Esophagus muscularis mucosa (tissue), 4 donors: ENCODE measurements at places on chromosomes 1 and 21. TPM values are rescaled to one million over a fixed set of nuclear protein-coding genes. Genes with fewer than 3 reads are reported as not detected.

GRCh38 chr1:39105841-39106765 lies 80.0 kb downstream of the NDUFS5 start:
- no peak for DNase-seq

DNA sequence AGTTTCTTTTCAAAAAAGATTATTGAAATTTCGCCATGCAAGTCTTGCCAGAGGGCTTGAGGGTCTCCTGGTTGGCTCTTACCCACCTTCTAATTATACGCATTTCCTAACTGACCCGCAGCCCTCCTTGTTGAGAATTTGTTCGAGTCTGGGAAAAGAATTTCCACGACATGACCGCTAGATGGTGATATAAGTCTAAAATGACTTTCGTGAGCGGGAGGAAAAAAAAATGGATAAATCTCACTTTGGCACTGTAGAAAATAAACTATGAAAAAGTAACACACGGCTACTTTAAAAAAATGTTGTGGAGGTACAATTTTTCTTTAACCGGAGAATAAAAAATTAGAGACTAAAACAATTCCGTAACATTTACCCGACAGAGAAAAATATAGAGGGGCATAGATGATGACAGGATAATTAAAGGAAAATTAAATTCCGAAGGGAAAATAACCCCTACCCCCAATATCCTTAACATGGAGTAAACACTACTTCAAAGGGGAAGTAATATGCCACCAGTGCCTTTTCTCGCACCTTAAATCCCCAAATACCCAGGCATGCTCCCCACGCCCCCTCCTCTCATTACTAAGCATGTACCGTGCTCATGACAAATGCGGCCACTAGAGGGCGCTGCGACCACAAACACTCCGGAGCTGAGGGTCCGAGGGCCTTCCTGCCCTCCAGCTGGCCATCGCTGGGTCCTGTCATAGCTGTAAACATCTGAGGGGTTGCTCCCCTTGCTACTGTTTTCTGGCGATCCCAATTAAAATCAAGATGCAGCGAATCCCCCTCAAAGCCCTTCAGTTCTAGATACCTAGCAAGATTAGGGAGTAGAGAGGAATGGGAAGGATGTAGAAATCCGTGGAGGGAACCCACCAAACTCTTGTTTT lies 266.9 kb downstream of the ASTN1 start:
- no peak for DNase-seq

- no peak for DNase-seq
Observed at GRCh38 chr1:76023669-76024435, 50.7 kb upstream of the ST6GALNAC3 start.

DNA sequence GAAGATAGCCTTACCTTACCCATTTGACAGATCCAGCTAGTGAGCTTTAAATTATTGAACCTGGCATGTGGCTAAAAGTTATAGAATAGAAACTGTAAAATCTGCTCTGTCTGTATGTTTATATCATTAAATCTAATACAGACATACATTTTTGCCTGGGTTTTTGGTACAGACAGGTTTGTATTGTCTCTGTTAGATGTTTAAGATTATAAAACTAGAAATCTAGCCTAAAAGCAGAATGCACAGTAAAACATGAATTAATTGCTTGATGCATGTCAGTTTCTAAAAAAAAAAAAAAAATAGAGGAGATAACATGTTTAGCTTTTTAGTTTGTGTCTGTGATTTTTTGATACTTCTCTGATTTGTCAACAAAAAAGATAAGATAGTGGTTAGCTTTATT lies 477.6 kb upstream of the LRRC7 start:
- no peak for DNase-seq

OXCT2 gene
- total RNA-seq = 0.83 TPM

OVAAL gene
- not detected for total RNA-seq

DNA sequence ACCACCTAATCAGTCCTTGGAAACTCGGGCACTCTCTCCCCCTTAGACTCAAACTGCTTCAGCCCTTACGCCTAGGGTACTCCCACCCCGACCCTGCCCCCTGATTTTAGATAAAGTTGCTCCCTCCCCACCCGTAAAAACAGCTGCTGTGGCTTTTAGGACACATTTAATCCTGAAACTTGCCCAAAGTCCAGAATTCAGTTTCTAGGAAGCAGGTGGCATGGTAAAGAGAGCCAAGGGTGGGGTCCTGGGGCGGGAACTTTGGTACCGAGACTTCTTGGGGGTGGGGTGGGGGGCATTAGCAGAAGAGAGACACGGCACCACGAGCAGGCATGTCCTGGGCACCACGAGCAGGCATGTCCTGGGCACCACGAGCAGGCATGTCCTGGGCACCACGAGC lies 52.4 kb downstream of the CASZ1 start:
- DNase-seq = no peak

DNA sequence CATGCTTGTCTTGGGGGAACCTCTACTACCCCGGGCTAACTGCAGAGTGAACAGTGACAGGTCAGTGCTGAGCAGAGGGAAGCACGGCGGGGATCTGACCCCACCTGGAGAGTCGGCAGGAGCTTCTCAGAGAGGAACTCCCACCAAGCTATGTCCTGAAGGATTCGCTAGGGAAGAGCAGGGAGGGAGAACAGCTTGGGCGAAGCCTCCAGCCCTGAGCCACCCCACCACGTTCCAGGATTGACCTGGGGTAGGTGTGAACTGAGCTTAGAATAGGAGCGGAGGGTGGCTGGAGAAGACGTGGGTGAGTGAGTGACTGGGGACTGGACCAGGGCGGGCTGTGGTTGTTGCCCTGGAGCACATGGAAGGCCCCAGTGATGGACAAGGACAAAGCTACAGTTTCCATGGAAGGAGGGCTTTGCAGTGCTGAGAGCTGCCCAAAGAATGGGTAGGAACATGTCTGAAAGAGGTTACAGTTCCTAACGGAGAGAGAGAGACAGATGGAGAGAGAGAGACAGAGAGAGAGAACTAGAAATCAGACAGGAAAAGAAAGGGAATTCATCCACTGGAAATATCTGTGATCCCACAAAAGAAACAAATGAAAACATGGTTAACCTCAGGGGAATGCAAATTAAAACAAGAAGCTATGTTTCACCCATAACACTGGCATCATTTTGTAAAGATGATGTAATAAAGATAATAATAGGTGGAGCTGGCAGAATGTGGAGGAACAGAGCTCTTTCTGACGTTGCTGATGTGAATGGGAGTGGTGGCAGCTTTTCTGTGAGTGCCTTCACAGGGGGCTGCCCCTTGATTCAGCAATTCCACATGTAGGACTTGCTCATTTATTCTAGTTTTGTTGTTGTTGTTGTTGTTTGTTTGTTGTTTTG lies 17.2 kb downstream of the BSND start:
- DNase-seq = no peak

DNA sequence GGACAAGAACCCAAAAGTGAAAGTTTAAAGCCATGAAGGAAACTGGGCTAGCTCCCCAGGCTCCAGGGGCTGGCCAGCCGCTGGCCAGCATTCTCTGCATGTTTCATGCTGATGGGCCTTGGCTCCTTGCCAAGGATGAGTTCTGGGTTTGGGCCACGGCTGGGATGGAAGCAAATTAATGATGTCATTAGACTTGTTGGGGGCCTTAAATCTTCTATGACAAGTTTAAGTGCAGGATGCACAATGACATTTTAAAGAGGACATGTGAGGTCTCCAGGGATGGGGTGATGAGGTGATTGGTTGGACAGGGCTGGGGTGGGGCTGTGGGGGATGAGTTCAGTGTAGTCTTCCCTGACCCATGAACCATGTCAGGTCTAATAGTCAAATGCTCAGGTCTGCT lies 199.6 kb downstream of the TRABD2B start:
- DNase-seq = no peak

GRCh38 chr1:227935826-227936225 lies 11.9 kb downstream of the WNT9A start:
- no peak for DNase-seq

MROH9 gene
- total RNA-seq = not detected

GCSAML gene
- total RNA-seq = 0.83 TPM

DNA sequence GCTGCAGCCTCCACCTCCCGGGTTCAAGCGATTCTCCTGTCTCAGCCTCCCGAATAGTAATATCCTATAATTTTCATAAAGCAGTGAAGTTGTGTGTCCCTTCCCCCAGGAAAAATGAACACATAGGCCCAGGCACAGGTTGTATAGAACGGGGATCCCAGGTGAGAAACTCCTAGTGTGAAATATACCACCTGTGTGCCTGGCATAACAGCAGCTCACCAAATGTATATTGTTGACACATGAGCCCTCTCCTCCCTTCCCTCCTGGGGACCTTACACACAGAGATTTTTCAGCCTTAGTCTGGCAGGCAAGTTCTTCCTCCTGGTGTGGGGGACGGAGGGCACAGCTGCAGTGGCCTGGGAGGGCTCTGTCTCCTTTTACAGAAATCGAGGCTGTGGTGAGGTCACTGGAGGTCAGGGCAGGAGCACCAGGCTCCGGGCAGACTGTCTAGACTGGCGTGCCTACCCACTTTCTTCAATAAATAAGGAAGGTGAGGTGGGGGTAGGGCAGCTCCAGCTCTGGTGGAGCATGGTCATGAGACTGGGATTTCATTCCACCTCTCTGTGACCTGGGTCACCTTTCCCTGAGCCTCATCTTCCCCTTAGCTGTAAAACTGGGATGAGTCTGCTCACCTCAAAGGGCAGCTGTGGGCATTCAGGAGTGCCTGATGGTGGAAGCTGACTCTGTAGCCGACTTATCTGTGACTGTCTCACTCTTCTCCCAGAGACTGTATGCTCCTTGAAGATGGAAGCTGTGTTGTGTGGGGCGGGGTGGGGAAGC lies 14.3 kb downstream of the RCC1 start:
- DNase-seq = no peak

MYOG gene
- not detected for total RNA-seq

DNA sequence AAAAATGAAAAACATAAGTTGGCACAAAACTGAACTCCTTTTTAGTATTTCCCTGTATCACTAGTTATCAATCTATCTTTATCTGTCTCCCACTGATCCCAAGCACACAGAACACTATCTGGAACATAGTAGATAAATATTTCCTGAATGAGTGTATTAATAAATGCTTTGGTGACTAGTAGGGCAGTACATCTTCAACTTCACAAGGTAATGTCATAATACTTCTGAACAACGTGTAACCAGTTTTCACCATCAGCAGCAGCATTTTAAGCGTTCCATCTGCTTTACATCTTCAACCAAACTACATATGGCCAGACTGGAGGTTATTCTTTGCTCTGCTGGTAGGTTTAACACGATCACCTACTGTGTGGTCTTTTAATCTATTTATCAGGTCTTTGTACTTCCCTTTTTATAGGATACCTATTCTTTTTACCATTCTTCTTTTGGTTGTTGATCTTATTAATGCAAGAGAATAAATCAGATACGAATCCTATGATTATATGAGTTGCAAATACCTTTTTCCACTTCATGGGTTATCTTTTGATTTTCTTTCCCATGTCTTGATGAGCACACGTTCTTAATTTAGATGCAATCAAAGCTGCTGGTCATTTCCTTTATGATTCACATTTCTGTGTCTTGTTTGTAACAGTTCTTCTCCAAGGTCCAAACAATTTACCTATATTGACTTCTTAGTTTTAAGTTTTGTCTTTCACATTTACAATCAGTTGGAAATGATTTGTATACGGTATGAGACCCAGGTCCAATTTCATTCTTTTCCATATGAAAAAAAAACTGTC lies 16.3 kb downstream of the GPBP1L1 start:
- DNase-seq = no peak

PTGFRN gene
- 104 TPM for total RNA-seq

GRCh38 chr1:181459067-181459466 lies 24.2 kb upstream of the CACNA1E start:
- peak; percentile 82 for DNase-seq

GRCh38 chr1:51570063-51570710 lies 46.7 kb upstream of the OSBPL9 start:
- no peak for DNase-seq

DNA sequence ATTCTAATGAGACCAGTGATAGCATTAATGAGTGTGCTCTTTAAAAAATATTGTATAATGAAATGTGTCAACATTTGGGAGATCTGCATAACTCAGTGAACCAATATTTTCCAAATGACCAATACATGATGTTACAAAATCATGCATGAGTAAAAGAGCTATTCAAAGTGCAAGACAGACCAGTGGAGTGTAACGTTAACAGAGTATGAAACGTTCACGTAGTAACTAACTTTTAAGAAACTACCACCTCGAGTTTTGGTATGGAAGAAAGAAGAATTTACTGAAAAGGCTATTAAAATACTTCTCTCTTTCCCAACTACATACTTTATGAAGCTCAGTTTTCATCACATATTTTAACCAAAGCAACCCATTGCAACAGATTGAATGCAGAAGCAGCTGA lies 9.6 kb upstream of the SLC6A9 start:
- DNase-seq = no peak

KCNK1 gene
- 1.2 TPM for total RNA-seq

GRCh38 chr1:248404024-248404423 lies 1.2 kb downstream of the OR2T1 start:
- DNase-seq = no peak

- DNase-seq = no peak
Observed at GRCh38 chr1:177566495-177566894, 395.7 kb downstream of the BRINP2 start.

DNA sequence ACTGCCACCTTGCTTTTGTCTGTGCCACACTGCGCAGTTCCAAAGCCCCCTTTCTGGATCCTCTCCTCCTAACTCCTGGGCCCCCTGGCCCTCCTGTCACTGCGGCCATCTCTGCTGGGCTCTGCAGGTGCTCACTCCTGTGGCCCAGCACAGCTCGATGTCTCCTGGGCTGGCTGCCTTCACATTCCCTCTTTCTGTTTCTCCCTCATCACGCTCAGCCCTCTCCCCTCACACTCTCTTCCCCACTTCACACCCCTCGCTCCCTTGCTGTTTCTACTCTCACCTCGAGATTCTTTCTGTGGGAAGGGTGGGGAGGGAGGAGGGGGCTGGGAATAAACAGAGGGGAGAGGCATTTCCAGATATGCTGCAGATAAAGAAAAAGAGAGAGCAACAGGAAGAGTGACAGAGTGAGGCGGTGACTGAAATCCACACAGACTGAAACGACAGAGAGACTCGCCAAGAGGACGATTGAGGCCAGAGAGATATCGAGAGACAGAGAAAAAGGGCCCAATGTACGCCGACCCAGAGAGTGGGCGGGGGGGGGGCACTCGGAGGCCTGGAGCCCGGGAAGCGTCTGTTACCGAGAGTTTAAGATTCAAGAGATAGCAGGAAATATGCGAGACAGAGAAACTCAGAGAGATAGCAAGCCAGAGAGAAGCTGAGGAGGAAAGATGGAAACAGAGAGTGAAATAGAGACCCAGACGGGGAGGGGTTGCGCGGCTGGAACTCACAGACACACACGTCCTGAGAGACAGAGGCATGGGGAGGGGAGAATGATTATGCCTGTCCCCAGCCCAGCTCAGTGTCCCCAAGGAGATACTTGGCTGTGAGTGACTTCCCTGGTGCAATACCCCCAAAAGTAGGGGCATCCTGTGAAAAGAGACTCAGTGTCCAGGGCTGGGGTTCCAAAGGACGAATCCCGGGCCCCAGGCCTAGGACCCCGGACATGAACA lies 666 bp downstream of the CSF3R start:
- DNase-seq = no peak
